Aorta (tissue), 5 donors: ENCODE measurements at places on chromosomes 6 and 20. TPM values are rescaled to one million over a fixed set of nuclear protein-coding genes. Genes with fewer than 3 reads are reported as not detected.
A peak's percentile ranks its signal among the peaks of the same experiment; 100 is the strongest.

DNA sequence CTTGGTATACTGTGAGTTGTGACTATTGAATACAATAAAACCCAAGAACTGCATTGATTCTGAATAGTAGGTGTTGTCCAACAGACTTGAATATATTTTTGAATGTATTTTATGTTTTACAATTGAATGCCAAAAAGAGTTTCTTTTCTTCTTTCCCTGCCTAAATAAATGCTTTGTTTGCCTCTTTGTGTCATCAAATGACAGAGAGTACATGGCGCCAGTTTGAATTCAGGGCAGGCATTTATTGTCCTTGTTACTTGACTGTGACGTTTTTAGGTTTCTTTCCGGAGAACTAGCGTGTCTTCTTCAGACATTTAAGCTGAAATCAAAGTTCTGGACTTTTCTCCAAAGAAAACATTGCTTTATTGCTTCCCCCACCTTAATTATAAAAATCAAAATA is 16.6 kb downstream of the KIF3B start:
- DNase-seq = no peak
- H3K27me3 ChIP-seq = no peaks in the 10 kb centered on the region
- H3K4me3 ChIP-seq = no peak overlapping the region
- H3K36me3 ChIP-seq = no peaks in the 10 kb centered on the region
- no peak overlapping the region for H3K27ac ChIP-seq

DNA sequence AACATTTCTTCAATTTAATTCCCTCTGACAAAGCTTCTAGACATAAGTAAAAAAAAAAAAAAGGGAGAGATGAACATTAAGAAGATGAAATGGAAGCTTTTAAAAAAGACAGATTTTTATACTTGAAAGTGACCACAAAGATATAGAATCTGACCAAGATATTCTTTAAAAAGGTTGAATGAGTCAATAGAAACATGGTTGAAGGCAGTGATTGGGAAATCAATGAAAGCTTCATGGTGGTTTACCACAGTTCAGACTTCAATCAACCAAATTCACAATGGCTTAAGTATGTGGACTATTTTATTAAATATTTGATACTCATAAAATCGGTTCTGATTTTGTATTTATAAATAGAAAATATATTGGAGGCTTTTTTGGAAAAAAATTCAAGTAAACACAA is 248.4 kb upstream of the HSF2 start:
- no peaks in the 10 kb centered on the region for H3K36me3 ChIP-seq
- no peak overlapping the region for H3K4me3 ChIP-seq
- H3K27me3 ChIP-seq = no peaks in the 10 kb centered on the region
- no peaks in the 10 kb centered on the region for H3K4me1 ChIP-seq

The EDN3 gene
- total RNA-seq = not detected

GRCh38 chr6:50722829-50723554 is 9.7 kb downstream of the TFAP2D start:
- no peaks in the 10 kb centered on the region for H3K36me3 ChIP-seq
- H3K27me3 ChIP-seq = peaks cover 2% of the 10 kb centered on the region
- H3K4me3 ChIP-seq = no peak overlapping the region
- DNase-seq = no peak
- no peak overlapping the region for H3K27ac ChIP-seq

DNA sequence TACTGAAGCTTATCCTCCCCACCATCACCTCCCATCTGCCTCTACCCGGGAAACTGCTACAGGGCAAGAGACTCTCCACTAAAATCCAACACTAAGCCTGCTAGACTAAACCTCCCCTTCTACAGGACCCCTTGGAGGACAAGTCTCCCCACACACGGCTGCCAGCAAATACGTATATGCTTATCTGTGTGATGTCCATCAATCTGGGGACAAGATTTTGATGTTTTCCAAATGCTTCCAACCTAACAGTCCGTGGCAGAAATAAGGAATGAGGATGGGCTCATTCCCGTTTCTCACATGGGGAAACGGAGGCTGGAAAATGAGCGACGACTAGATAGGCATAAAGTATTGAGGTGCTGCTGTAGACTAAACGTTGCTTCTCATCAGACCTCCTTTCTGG is 1.8 kb downstream of the KCNK5 start:
- no peaks in the 10 kb centered on the region for H3K36me3 ChIP-seq
- no peak overlapping the region for H3K4me3 ChIP-seq
- H3K27me3 ChIP-seq = no peaks in the 10 kb centered on the region
- H3K27ac ChIP-seq = no peak overlapping the region

DNA sequence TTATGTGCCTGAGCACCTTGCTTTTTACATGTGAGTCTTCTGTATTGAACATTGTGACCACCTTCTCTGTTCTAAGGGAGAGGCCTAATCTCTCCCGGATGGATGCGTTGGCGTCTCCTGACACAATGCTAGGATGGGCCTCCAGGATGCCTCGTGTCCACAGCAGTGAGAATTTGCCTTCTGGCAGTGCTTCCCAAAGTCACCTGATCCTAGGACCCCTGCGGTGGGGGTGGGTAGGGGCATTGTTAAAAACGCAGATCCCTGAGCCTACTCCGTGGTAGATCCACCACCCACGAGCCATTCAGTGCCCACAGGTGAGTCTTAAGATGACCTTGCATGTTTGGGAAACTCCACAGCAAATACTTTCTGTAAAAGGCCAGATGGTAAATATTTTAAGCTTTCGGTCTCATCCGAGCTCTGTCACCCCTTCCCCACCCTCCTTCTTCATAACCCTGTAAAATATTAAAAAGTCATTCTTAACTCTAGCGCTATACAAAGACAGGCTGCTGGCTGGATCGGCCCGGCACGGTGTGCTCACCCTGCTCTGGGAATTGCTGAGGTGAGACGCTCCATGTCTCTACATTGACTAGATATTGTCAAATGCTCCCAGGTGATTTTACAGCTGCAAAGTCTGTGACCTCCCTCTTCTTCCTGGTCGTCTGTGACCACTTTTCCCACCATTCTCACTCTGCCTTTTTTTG is 106.7 kb upstream of the IYD start:
- no peak overlapping the region for H3K4me3 ChIP-seq
- no peaks in the 10 kb centered on the region for H3K27me3 ChIP-seq
- no peaks in the 10 kb centered on the region for H3K36me3 ChIP-seq
- no peak overlapping the region for H3K27ac ChIP-seq
- no peaks in the 10 kb centered on the region for H3K4me1 ChIP-seq

DNA sequence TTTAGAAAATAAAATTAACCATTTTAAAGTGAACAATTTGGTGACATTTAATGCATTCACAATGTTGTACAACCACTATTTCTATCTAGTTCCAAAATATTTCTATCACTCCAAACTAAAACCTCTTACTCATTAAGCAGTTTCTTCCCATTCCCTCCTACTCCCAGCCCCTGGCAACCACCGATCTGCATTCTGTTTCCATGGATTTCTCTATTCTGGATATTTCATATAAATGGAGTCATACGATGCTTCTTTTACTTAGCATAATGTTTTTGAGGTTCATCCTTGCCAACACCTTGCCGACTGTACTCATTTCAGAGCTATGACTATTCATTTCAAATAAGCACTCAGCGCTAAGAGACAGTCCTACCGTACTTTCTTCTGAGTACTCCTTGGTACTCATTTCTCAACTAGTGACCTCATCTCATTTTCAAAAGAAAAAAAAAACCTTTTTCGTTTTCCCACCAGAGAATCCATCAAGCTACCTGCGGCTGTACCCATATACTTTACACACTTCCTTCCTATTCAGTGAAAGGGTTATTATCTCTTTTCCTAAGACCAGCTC is 259.2 kb downstream of the UTRN start:
- no peak overlapping the region for H3K4me3 ChIP-seq
- H3K27me3 ChIP-seq = no peaks in the 10 kb centered on the region
- no peaks in the 10 kb centered on the region for H3K4me1 ChIP-seq
- no peak overlapping the region for H3K27ac ChIP-seq
- H3K36me3 ChIP-seq = peaks cover 5% of the 10 kb centered on the region
- DNase-seq = no peak

DNA sequence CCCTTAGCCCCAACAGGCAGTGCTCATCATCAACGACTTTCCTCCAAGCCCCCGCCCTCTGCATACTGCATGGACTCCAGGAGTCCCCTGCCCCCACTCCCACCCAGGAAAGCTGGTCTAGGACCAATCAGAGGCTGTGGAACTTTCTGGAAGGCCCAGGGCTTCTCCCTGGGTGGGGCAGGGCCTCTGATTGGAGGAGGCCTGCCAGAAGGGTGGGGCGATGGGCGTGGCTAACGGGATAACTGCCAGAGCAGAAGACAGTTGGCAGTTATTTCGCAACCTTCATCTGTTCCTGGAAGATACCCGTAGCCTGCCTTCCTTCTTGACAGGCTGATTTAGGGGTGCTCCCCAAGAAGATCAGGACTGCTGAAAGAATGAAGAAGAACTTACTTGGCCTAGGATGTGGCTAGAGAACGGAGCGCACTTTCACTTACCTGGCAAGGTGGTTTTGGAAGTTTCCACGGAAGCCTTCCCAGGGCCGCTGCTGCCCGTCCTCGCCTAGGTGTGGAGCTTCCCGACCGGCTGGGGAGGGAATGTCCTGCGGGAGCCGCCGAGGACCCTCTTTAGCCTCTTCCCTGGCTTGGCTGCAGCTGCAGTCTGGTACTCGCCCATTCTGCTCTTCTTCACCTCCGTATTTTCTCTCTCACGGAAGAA is 209.0 kb downstream of the LRFN2 start:
- H3K4me3 ChIP-seq = no peak overlapping the region
- no peaks in the 10 kb centered on the region for H3K36me3 ChIP-seq
- no peaks in the 10 kb centered on the region for H3K27me3 ChIP-seq
- H3K27ac ChIP-seq = no peak overlapping the region
- no peak for DNase-seq

The FKBP1C gene
- total RNA-seq = not detected

DNA sequence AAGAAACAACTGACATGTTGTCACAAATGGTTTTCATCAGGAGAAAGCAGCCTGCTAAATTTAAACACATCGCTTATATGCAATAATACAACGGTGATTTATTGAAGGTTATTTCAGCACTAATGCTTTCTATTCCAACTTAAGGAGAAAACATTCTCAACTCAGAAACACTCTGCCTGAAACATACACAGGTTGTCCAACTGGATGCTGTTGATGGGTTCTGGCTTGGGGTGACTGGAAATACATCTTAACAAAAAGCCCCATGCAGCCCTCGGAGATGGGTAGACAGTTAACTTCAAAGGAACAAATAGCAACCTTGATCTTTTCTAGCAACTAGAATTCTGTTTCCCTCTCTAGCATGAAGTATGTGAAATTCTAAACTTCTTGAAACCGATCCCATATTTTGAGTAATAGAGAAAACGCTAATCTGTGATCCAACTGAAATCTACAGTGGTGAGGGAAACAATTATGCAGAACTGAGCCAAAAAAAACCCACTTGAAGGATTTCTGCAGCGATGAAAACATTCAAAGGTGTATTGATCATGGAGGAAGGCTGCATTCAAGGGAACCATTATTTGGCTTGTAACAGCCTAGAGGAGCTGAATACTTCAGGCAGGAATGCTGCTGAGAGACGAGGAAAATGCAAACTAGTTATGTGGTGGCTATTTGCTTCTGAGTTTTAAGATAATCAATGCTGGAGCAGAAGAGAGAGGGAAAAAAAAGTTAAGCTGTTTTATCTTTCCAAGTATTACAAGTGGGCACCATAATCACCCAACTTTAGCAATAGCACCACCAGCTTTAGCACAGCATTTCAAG is 6.9 kb downstream of the ZMYND8 start:
- no peak overlapping the region for H3K4me3 ChIP-seq
- H3K27me3 ChIP-seq = no peaks in the 10 kb centered on the region
- DNase-seq = no peak
- H3K36me3 ChIP-seq = no peaks in the 10 kb centered on the region
- H3K4me1 ChIP-seq = peaks cover 9% of the 10 kb centered on the region
- H3K27ac ChIP-seq = peak overlapping the region; percentile 79

DNA sequence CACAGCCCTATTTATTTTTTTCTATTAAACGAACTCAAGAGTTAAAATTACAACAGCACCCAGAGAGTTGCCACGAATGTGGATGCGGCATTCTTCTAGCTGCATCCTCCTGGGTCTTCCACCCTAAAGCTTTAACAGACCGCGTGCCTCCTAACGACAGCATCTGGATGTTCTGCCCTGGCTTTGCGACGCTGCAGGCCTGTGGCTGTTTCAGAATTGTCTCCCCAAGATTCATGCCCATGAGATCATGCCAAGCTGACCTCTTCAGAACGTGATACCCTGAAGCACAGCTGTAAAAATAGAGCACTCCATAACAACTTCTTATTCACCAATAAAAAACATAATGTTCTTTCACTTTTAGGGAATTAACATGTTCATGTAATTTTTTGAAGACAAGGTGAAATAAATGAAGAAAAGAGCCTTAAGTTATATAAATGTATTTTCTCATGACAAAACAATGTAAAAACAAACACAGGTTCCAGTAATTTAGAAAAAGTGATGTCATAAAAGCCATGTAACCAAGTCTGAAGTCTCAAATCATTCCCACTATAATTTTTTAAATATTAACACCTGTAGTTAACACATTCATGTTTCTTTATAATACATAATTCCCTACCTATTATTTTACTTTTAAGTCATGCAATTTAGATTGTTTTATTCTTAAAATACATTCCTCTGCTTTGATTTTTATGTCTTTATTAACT is 26.5 kb downstream of the HIVEP2 start:
- H3K36me3 ChIP-seq = no peaks in the 10 kb centered on the region
- no peak overlapping the region for H3K4me3 ChIP-seq
- no peak overlapping the region for H3K27ac ChIP-seq
- DNase-seq = no peak
- H3K4me1 ChIP-seq = no peaks in the 10 kb centered on the region
- no peaks in the 10 kb centered on the region for H3K27me3 ChIP-seq

The CST7 gene
- 4.6 TPM for total RNA-seq

- H3K36me3 ChIP-seq = no peaks in the 10 kb centered on the region
- H3K4me1 ChIP-seq = peaks cover 2% of the 10 kb centered on the region
- H3K27me3 ChIP-seq = no peaks in the 10 kb centered on the region
These were observed 332.9 kb downstream of the COL12A1 start for GRCh38 chr6:74872754-74873476.

The LZTS3 gene
- total RNA-seq = 9.9 TPM

The LINC00237 gene
- total RNA-seq = not detected

DNA sequence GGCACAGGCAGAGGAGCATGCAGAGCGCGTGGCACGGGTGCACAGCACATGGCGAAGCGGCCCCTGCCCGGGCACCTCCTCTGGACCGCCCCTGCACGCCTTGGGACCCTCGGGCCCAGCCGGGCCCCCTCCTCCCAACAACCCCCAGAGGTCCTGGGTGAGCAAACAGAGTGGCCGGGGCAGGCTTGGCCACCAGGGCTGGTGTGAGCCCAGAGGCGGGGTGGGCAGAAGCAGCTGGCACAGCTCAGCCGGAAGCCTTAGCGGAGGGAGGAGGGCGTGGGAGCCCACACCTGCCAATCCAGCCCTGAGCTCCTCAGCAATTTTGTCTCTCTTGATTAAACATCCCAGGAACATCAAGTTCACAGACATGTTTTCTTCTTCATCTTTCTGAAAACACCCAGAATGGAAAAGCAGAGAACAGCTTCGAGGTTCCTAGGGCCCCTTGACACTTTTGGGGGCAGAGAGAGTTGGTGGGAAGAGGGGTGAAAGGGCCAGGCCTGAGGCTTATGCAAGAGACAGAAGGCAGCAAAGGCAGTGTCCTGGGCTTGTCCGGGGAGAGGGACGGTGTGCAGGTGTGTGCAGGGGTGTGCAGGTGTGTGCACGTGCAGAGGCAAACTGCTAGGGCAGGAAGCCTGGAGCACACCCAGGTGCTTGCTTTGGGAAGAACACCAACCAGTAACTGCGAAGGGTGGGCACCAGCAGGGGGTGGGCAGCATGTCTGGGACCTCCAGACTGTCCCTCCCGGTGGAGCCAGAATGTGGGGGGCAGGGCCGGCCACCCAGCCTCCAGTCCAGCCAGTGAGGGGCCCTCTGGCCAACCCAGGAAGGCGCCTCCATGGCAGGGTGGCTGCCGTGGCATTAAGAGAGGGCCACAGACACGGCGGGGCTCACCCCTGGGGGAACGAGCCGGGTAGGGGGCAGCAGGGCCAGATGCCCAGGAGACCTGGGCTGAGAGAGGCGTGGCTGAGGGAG is 4.8 kb downstream of the HRH3 start:
- H3K27ac ChIP-seq = no peak overlapping the region
- no peaks in the 10 kb centered on the region for H3K27me3 ChIP-seq
- no peaks in the 10 kb centered on the region for H3K4me1 ChIP-seq
- no peak overlapping the region for H3K4me3 ChIP-seq
- H3K36me3 ChIP-seq = no peaks in the 10 kb centered on the region
